ENCODE measurements at places on chromosomes 12 and 14.

- DNase-seq: peak; percentile 64
Observed at GRCh38 chr14:93984987-93985410, 8.6 kb upstream of the ASB2 start.

DNA sequence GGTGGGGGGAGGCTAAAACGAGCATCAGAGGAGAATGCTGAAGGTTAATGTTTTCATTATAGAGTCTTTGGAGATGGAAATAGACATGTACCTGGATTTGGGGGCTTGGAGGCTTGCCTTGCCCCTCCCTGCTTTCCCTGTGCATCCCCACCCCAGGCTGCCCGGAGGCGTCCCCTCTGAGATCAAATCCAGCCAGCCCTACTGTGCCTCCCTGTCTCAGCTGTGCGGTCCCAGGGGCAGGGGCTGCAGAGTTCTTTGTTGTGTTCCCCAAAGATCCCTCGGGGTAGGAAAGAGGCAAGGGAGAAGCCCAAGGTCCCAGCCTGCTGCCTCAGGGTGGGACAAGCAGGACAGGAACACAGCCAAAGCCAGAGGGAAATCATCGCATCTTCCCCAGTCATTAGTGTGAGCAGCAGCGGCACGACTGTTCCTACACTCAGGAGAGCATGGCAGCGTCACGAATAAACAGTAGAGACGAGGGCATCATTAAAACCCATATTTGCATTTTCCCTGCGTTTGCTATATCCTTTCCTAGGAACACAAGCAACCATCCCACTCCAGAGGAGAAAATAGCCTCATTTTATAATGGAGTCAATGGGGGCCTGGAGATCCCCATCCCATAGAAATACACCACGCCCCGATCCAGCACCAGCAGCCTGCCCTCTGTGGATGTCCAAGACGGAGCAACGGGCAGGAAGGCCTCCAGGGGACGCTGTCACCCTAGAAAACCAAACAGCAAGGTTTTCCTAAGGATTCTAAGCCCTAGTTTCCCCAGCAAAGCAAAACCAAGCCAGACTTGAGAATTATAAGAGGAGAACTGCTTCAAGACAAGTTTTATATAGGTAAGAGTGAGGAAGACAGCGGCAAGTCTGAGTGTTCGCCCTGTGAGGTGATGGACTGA is 32.4 kb downstream of the ANO2 start:
- DNase-seq: no peak

DNA sequence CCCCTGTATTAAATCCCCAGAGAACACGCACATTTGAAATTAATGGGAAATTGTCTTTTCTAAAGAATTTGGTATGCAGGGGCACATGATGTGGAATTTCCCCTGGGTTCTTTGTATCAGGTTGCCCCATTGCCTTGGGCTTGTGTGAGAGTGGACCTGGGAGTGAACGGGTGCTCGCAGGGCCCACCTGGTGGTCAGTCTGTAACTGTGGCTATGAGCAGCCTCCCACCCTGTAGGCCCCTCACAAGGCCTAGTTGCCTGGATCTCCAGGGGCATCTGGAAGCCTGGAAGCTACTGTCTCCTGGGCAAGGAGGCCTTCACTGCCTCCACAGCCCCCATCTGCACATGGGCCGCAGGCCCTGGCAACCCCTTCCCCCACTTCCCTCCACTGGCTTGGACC is 96.7 kb downstream of the SLC25A47 start:
- DNase-seq: no peak

DNA sequence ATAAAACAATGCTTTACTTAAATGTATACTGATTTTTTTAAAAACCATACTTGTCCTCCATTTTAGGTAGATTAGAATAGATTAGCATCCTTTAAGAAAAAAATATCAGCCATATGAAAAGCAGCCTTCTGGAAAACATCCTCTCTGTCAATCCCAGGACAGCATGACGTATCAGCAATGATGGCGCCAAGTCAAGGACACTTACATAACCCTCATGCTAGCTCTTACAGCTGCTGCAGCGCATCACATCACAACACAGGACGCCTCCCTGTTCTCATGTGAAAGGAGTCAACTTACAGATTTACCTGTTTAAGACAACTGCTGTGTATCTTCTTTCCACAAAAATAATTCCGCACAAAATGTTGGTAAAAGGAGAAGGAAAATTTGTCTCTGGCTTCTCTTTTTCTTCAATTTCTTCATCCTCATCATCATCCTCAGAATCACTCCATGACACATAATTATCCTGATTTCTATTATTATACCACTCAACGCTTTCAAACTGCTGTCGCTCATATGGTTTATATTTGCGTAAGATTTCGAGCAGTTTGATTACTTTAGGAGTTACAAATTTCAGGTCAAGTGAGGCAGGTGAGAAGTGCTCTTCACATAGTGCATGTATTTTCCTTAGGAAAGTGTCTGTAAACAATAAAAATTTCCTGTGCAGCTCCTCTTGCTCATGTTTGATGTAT is 33.3 kb downstream of the DICER1 start:
- DNase-seq: no peak

GRCh38 chr14:33510063-33510481 is 440.8 kb downstream of the EGLN3 start:
- DNase-seq: no peak

Data from foreskin melanocyte (primary cell).